ENCODE measurements at places on chromosomes 12 and 14.

DNA sequence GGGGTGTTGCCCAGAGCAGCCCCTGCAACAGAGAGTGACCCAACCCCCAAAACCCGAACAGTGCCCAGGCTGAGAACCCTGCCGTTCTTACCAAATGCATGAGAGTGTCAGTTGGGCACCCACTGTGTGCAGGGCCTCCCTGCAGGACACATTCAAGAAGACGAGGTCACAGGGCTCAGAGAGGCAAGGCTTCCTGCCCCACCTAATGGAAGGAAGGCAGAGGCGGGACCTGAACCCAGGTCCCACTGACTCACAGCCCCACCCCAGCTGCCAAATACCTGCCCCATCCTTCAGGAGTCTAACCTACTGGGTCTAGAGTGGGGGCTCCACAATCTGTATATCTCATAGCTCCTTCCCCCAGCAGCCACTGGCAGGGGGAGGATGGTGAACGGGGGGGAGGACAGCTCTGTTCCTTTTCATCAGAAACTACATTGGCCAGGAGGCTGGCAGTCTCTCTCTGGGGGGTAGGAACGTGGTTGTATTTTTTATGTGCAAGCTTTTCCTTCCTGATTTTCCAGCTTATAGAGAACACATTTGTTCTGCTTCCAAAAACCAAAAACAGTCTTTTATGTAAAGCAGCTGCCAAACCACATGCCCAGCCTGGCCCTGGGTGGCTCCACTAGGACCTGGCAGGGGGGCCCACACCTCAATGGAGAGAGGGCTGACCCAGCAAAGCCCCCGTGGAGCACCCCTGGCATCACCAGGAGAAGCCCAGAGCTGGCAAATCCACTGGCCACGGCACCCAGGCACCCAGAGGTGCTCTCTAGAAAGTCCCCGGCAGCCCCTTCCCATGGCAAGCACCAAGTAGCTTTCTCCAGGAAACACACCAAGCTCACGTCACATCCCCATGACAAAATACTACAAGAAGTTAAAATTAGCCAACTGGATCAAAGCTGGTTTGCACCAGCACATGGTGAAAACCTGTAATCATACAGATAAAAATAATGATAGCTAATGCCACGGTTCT lies 17.0 kb downstream of the NCOR2 start:
- DNase-seq: no peak

DNA sequence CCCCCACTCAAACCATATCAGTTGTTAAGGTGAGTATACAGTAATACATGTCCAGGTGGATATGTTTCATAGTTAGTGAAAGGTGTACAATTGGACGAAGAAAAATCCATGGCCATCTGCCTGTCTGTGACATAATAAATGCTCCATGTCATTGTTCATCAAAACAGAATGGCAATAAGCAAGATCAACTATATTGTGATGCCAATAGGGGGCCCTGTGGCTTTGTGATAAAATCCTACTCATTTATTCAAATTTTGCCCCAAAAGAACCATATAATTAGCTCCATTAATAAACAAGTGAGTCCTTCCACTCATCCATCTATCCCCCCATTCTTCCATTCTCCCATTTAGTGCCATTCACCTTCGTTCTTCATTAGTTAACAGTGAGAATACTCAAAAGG lies 102.0 kb downstream of the MGST1 start:
- no peak for DNase-seq

- no peak for DNase-seq
Measured at GRCh38 chr14:105710119-105711043, 184.0 kb downstream of the TMEM121 start.

GRCh38 chr12:113230315-113231234 lies 9.3 kb downstream of the TPCN1 start:
- no peak for DNase-seq

GRCh38 chr12:29569132-29569757 lies 71.8 kb upstream of the OVCH1 start:
- DNase-seq: no peak

GRCh38 chr12:87430444-87430843 lies 598.8 kb downstream of the C12orf50 start:
- no peak for DNase-seq

DNA sequence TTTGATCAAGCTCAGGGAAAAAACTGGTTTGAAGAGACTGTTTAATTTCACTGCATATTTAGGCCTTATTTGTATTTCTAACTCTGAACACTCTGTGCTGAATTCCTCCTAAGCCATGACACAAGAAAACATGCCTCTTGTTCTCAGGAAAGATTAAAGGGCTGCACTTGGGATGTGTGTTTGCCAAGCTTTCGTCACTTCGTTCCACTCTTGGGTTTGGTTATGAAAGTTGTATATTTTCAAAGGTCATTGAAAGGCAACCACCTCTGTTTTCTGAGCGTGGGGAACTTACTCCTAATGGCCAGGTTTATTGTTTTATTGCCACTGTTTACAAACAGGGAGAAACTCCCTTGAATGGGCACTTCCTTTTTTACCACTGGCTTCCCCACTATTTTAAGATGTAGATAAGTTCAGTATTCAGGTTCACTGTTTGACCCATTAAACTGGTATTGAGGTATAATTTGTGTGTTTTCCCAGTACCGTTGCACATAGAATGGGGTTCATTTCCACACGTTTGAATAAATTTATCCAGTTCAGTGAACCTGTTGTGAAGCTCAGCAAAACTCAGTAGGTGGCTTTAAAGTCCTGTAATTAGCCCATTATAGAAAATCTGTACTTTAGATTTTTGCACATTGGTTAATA lies 65.3 kb downstream of the NKX2-1 start:
- no peak for DNase-seq

- no peak for DNase-seq
Measured at GRCh38 chr14:101761881-101762529, 496 bp downstream of the PPP2R5C start.

DNA sequence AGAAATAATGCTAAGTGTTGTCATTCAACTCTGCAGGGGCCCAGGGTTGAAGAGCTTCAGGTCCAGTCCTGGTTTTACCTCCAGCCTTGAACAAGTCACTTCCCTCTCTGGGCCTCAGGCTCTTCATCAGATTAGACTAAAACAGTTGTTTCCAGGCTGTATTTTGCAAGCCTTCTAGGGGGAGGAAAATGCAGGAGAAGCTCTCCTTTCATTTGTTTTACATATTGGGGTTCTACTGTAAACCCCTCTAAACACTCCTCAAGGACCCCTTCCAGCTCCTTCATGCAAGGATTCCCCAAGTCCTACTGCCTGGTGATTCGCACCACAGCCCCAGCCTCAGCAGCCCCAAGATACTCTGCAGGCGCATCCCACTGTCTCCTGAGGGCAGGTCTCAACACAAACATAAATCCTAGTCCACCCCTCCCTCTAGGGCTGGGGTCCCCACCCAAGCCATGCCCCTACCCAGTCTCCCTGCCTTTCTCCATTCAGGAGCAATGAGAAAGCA lies 2.7 kb downstream of the SDR9C7 start:
- peak; percentile 53 for DNase-seq

DNA sequence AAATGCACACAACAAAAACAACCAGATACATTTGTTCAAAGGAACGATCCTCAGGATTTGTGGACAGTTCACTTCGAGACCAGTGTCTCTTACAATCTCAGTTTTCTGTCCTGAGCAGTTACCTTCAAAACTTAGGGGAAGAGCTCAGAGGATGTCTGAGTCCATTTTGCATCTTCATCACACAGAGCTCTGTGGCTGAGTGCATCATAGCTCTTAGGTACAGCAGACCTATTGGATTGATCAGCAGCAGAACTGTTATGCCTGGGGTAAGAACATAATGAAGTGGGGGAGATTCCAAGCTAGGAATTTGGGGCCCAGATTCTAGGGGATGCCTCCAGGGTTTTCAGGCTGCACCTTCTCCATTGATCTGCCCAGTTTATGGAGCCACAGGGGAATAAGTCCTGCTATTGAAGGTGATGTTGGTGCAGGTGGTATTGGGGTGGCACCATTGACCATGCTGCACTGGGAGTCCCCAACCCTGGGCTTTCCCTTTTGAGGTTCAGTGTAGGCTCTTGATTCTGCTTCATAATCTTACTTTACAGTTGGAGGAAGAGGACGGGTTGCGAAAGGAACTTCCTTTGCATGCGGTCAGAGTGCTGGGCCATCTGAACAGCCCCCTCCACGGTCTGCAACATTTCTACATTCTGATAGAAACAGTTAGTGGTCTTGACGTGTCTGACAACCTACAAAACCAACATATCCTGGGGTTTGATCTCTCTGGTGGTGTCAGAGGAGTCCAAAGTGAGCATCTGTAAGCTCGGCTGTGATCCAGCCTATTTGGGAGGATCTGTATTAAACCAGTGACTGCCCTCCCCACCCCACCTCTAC lies 112.8 kb downstream of the CHST11 start:
- DNase-seq: no peak

GRCh38 chr14:90204516-90204915 lies 51.8 kb upstream of the PSMC1 start:
- no peak for DNase-seq

DNA sequence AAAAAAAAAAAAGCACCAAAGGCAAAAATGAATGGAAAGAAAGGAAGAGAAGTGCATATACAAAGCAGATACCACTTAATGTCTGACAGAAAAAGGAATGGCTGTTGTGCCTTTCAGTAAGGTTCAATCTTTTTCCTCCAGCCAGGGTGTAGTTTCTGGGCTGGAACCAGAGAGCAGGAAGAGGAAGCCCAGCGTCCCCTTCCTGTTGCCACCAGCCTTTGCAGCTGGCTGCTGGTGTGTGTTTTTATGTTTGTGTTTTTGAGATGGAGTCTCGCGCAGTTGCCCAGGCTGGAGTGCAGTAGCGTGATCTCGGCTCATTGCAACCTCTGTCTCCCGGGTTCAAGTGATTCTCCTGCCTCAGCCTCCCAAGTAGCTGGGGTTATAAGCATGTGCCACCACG lies 64.6 kb upstream of the LTA4H start:
- no peak for DNase-seq

DNA sequence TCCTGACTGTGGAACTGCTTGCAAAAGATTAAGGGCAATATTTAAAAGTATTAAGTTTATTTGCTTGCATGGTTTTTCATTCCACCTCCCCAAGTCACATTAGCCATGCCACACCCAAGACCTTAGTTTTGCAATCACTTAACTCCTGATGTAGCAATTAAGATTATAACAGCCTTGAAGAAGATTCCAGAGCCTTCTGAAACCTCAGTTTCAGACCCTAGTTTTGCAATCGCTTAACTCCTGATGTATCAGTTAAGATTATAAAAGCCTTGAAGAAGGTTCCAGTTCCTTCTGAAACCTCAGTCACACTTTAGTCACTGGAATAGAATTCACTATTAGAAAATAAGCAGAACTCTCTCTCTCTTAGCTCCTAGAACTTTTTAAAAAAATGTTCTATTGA lies 42.7 kb upstream of the DCN start:
- no peak for DNase-seq

DNA sequence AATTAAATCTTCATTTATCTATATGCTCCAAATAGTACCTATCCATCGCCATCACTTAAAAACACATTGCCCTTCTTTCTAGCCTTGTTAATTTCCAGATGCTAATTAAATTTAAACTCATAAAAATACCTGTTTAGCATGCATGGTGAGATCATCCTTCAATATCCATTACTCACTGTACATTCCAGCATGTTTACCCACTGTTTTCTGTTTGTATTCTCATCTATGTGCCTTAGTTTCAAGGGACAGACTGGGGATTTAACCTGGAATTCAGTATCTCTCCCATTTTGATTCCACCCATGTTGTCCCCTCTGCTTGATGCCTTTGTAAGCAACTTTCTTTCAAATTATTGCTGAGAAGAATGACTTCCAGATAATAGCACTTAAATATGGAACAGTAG lies 208.0 kb downstream of the SPTSSA start:
- DNase-seq: no peak

DNA sequence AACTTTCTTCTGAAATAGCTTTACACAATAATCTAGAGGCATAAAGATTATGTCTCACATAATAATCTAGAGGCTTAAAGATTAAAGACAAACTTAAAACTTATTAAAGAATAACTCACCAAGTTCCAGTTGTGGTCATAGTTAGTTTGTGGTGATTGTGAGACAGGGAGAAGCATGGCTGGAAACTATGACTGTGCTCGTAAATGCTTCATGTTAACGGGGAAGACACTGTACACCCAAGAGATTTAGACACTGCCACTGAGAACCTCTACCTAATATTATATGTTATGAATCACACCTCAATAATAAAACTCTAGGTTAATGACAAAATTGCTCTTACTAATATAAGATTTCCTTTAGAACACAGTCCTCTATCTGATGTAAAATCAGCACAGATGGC lies 541.6 kb downstream of the TMEM121 start:
- no peak for DNase-seq

DNA sequence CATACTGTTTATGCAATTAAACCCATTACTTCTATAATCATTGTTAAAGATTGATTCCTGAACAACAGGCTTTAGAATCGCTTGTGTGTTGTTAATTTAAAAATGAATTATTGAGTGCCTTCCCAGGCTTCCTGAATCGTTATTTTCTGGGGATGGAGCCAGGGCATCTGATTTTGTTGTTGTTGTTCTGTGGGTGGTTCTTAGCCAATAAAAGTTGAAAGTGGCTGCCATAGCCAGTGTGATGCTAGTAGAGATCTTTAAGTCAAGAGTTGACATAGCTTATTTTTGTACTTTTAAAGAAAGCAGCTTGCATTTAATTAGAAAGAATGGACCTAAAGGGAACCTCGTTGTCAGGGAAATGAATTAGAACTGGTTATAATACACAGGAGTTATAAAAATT lies 6.4 kb downstream of the GOLGA5 start:
- no peak for DNase-seq

DNA sequence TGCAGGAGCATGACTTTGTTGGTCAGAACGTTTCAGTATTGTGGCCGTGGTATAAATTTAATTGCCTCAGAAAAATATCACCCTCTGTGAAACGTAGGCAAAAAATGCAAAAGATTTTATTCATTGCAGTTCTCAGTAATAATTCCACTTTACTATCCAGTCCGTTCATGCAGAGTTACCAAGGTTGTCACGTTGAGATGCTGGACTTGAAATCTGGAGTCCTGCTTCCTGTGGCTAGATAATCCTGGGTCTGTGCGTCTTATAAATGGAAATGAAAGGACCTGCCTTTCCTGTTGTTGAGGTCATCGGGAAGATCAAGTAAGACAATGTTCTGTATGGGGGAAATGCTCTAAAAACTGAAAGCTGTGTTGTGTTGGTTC lies 1.3 kb upstream of the AVPR1A start:
- no peak for DNase-seq

DNA sequence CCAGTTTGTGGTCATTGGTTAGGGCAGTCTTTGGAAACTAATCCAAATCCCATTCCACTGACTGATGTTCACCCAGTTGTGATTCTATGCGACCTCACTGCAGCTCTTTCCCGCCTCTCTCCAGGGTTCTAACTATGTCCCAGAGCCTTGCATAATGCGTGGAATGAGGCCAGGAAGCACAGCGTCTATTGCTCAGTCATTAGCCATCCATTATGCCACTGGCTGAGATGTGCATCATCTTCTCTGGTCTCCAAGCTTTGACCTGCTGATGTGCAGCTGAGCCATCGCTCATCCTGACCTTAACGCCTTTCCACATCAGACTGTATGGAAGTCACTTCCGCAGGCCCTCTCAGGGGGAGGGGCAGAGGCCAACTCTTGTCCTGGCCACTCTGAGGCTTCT lies 115.4 kb upstream of the VRK1 start:
- no peak for DNase-seq
